ENCODE measurements at places on chromosomes 12 and 14.

DNA sequence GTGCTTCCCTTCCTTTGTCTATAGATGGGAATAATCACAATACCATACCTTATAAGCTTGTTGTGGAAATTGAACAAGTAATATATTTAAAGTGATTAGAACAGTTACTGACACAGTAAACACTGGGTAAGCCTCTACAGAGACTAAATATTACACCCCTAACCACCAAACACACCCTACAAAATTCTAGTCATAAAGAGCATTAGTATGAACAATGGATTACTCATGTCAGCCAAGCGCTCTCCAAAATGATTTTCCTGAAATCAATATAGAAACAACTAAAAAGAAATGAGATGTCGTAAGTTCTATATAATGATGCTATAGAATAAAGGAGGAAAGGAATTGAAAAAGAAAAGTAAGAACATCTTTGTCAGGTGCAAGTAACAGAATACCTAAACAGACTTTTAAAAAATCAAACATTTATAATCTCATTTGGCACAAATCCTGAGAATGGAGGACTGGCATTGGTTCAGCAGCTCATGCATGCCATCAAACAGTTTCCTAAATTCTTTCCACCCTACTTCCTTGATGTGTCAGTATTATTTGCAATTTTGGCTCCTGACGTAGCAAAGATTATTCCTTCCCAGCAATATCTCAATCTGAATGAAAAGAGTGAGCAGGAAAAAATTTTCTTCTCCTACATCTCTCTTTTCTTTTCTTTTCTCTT, 118.0 kb downstream of the SINHCAF start:
- DNase-seq = peak; percentile 46

GRCh38 chr12:32139064-32139421, 32.4 kb downstream of the BICD1 start:
- no peak for DNase-seq

- no peak for DNase-seq
These were observed 7.6 kb upstream of the RNF34 start for GRCh38 chr12:121392325-121392716.

- DNase-seq = no peak
These were observed 2.8 kb downstream of the ZNF219 start for GRCh38 chr14:21095430-21096205.

- peak; percentile 8 for DNase-seq
These were observed 109.9 kb downstream of the NAV3 start for GRCh38 chr12:77940567-77940966.
